ENCODE measurements at places on chromosomes 4 and X.

- H3K4me1 ChIP-seq = no peaks in the 10 kb centered on the region
- H3K27ac ChIP-seq = no peak overlapping the region
- H3K4me3 ChIP-seq = no peak overlapping the region
- H3K27me3 ChIP-seq = no peaks in the 10 kb centered on the region
Observed at GRCh38 chrX:46735622-46736021, 23.3 kb downstream of the SLC9A7 start.

DNA sequence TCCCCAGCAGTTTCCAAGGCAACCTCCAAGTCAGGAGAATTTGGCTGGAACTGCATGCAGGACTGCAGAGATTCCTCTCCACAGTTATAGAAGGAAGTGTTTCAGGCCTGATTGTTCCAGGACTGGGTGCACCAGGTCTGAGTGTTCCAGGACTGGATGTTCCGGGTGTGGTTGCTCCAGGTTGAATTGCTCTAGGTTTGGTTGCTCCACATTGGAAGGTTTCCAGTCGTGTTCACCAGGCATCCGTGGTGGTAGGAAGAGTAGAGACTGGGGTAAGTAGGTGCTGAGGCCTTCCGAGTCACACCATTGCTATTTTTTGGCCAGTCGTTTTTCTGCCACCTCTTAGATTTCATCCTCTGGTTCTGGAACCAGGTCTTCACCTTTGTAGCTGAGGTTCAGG lies 105.4 kb downstream of the MSN start:
- DNase-seq = no peak
- no peaks in the 10 kb centered on the region for H3K4me1 ChIP-seq
- no peaks in the 10 kb centered on the region for H3K36me3 ChIP-seq
- H3K27me3 ChIP-seq = no peaks in the 10 kb centered on the region

DNA sequence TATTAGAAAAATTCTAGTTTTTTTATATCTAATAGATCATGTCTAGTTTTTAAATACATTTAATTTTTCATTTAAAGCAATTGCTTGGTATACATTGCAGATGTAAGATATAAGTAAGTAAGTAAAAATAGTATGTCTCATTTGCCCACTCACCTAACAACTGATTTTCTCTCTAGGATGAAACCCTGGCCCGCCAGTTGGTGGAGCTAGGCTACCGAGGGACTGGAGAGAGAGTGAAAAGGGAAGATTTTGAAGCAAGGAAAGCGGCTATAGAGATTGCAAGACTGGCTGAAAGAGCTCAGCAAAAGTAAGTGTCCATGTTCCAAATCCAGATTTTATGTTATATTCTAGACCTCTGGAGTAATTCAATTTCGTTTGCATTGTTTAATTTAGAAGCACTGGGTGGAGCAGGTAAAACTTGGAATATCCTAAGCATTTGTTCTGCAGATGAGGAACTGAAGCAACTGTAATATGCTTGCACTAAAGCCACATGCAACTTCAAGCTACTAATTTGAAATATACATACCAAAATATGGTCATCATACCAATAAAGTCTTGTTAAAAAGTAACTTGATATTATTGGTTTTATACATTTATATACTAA lies 27.1 kb downstream of the CFAP299 start:
- H3K27ac ChIP-seq = no peak overlapping the region
- peaks cover 5% of the 10 kb centered on the region for H3K4me1 ChIP-seq
- H3K4me3 ChIP-seq = no peak overlapping the region
- peak; percentile 61 for DNase-seq
- peaks cover 8% of the 10 kb centered on the region for H3K27me3 ChIP-seq
- H3K36me3 ChIP-seq = no peaks in the 10 kb centered on the region

GRCh38 chrX:88284844-88285243 lies 462.2 kb upstream of the CPXCR1 start:
- no peaks in the 10 kb centered on the region for H3K36me3 ChIP-seq
- no peaks in the 10 kb centered on the region for H3K4me1 ChIP-seq
- no peak for DNase-seq
- H3K4me3 ChIP-seq = no peak overlapping the region
- no peaks in the 10 kb centered on the region for H3K27me3 ChIP-seq

- H3K27ac ChIP-seq = no peak overlapping the region
- DNase-seq = no peak
- no peaks in the 10 kb centered on the region for H3K36me3 ChIP-seq
- H3K4me1 ChIP-seq = no peaks in the 10 kb centered on the region
- no peaks in the 10 kb centered on the region for H3K27me3 ChIP-seq
Observed at GRCh38 chr4:90445380-90445779, 318.2 kb downstream of the CCSER1 start.

DNA sequence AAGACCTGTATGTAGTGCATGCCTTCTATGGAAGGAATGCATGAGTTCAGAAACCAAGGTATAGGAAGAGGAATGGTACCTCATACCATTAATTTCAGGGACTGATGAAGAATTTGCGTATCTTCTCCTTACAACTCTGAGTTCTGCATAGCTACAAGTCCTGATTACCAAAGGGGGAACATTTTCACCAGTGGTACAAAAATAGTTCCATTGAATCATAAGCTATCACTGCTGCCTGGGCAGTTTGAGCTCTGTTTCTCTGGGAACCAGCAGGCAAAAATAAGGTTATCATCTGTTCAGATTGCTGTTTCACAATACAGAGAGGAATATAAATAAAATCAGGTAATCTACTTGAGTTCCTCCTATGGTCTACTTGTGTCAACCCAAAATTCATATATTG lies 77.9 kb upstream of the GNPDA2 start:
- H3K4me3 ChIP-seq = no peak overlapping the region
- no peaks in the 10 kb centered on the region for H3K27me3 ChIP-seq
- no peaks in the 10 kb centered on the region for H3K4me1 ChIP-seq
- H3K27ac ChIP-seq = no peak overlapping the region

DNA sequence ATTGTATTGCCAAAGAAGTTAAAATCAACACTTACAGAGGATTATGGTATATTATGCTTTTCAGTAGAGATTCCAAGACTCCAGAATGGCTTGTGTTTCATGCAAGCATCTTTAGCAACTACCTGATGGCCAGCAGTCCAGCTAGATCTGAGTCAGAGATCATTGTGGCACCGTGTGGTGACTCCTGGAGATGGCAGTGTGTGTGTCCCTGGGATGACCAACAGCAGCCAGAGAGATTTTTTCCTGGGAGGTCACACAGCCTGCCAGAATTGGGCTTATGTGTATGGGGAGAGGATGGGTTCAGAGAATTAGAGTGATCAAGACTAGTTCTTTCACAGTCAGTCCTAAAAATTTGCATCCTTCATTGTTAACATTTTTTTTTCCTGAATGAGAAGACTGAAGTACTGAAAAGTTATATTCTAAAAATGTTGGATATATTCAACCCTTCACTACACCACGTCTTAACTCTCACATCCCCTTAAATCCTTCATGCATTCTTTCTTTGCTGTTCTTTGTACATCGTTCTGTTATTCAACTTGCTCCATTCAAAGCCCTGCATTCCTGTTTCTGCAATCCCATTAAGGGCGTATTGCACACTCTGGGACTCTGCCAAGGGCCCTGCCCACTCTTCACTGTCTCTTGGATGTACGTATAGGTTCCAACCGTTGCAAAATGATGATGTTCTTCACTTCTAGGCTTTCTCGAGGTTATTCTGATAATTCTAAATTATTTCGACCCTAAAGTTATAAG lies 12.4 kb downstream of the TENM3 start:
- no peak for DNase-seq
- no peak overlapping the region for H3K27ac ChIP-seq
- no peaks in the 10 kb centered on the region for H3K27me3 ChIP-seq

DNA sequence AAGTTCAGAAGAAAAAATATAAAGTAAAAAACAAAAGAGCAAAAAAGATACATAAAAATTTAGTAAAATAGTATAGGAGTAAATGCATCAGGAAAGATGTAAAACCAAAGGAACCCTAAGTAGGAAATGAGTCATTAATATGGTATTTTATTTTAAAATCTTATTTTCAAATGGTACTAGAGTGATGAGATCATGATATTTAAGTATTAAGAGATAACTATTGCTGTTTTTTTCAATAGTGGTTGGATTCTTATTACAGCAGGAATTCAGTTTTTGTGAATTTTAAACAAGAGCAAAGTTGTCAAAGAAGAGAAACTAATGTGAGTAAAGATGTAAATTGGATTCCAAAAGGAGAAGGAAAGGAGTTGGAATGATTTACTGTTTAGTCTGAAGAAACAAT lies 20.0 kb downstream of the EMCN start:
- no peaks in the 10 kb centered on the region for H3K4me1 ChIP-seq
- H3K36me3 ChIP-seq = no peaks in the 10 kb centered on the region
- H3K27me3 ChIP-seq = no peaks in the 10 kb centered on the region
- no peak for DNase-seq

GRCh38 chrX:37608156-37608555 lies 36.7 kb downstream of the LANCL3 start:
- H3K4me1 ChIP-seq = no peaks in the 10 kb centered on the region
- no peaks in the 10 kb centered on the region for H3K27me3 ChIP-seq
- H3K27ac ChIP-seq = no peak overlapping the region
- H3K4me3 ChIP-seq = no peak overlapping the region

DNA sequence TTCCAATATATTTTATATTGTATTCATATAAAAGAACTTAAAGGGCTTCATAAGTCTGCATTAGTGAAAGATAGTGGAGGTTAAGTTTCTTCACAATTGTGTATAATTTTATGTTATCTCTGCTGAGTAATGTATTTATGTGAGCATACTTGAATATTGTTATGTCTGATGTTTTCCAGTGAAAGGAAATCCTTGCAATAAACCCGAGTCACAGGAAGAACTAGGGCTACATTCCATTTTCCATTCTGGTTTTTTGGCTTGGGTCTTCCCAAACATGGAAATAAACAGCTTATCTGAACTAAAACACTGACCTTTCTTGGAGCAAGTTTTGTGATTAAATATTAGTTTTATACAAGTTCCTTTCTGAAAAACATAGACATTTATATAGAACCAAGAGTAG lies 231.3 kb upstream of the GPRIN3 start:
- H3K4me3 ChIP-seq = no peak overlapping the region
- H3K27me3 ChIP-seq = no peaks in the 10 kb centered on the region
- H3K27ac ChIP-seq = no peak overlapping the region
- DNase-seq = no peak

DNA sequence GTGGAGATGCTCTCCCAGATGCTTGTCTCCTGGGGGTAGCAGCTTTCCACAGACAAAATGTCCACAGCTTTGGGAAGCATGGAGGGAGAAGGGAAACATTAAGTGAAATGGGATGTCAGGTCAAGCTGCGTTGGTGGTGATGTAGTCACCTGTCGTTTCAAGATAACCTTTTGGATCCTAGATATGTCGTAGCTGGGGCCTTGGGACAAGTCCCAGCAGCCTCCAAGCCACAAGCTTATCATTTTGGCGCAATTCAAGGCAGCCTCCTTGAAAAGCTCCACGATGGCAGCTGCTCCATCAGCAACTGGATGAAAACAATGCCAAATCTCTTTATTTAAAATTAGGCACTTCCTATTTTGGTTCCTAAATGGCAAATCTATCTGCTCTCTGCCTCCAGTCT lies 52.0 kb downstream of the RTL9 start:
- H3K36me3 ChIP-seq = no peaks in the 10 kb centered on the region
- no peak overlapping the region for H3K4me3 ChIP-seq
- H3K4me1 ChIP-seq = no peaks in the 10 kb centered on the region

Measured in CD8-positive, alpha-beta memory T cell (primary cell).